ENCODE measurements at places on chromosomes 6 and 20.
A peak's percentile ranks its signal among the peaks of the same experiment; 100 is the strongest.

GRCh38 chr20:4329232-4329631 lies 313.9 kb upstream of the RNF24 start:
- DNase-seq, result no peak

DNA sequence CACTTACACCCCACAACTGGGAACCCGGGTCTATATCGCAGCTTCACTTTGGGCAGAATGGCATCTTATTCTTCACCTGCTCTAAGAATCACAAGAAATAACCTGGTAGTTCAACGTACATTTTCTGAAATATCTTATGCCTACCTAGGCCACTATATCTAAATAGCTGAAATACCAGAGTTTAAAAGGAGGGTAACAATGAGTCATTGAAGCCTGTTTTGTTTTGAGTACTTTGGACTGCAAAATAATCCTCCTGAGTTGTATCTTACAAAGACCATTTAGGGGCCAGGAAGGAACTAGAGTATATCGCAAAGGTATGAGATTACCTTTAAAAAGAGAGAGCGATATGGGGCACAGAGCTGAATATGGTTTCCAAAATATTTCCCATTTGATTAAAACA lies 96.7 kb upstream of the NUP153 start:
- DNase-seq, result no peak

GRCh38 chr6:165842281-165842936 lies 179.4 kb upstream of the PDE10A start:
- DNase-seq, result no peak

DNA sequence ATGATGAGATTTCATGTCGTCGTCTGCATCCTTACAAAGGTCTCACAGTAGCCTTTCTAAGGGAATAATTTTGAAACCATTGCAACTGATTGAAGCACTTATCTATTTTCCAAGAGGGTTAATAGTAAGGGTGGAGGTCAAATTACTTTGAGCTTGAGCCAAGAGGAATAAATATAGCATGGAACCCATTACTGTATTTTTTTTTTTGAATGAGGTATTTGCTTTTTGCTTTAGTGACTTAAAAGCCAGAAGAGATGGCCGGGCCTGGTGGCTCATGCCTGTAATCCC lies 78.3 kb downstream of the SCAND1 start:
- DNase-seq, result no peak

DNA sequence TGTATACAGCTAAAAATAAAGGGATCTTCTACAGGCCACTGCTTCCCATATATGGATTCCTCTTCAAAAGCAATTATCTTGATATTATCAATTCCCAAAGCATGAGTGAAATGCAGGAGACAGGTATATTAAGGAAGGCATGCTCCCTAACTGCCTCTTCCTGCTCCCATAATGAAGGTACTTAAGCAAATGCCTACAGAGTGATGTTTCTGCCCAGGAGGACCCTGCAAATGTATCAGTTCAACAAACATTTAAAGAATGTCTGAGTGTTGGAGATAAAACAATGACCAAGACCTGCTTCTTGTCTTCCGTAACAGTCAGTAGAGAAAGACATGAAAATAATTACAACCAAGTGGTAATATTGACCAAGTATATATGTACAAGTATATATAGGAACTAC lies 4.2 kb downstream of the UBE2J1 start:
- no peak for DNase-seq

DNA sequence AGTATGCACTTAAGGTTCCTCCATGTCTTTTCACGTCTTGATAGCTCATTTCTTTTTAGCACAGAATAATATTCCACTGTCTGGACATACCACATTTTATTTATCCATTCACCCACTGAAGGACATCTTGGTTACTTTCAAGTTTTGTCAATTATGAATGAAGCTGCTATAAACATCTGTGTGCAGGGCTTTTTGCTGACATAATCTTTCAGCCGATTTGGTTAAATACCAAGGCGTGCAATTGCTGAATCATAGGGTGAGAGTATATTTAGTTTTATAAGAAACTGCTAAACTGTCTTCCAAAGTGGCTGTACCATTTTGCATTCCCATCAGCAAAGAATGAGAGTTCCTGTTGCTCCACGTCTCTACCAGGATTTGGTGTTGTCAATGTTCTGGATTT lies 44.9 kb upstream of the PHACTR2 start:
- no peak for DNase-seq

- DNase-seq, result no peak
Measured at GRCh38 chr20:63553251-63553932, 567 bp upstream of the FNDC11 start.

- DNase-seq, result no peak
Measured at GRCh38 chr6:42610416-42610815, 46.6 kb downstream of the UBR2 start.

DNA sequence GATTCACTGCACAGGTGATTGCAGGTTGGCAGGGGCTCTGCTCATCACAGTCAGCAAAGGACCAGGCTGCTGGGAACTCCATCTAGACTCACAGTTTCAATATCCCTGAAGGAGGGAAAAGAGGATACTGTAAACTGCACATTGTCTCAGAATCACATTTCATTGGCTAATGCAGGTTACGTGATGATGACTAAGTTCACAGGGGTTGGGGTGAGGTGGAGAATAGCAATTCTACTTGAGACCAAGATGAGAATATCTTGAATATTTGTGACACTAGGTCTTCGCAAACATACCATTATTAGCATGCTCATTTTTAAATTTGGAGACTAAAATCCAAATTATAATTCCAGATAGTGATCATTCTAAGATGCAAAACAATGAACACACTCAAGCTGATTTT lies 208.5 kb upstream of the CITED2 start:
- DNase-seq, result no peak

DNA sequence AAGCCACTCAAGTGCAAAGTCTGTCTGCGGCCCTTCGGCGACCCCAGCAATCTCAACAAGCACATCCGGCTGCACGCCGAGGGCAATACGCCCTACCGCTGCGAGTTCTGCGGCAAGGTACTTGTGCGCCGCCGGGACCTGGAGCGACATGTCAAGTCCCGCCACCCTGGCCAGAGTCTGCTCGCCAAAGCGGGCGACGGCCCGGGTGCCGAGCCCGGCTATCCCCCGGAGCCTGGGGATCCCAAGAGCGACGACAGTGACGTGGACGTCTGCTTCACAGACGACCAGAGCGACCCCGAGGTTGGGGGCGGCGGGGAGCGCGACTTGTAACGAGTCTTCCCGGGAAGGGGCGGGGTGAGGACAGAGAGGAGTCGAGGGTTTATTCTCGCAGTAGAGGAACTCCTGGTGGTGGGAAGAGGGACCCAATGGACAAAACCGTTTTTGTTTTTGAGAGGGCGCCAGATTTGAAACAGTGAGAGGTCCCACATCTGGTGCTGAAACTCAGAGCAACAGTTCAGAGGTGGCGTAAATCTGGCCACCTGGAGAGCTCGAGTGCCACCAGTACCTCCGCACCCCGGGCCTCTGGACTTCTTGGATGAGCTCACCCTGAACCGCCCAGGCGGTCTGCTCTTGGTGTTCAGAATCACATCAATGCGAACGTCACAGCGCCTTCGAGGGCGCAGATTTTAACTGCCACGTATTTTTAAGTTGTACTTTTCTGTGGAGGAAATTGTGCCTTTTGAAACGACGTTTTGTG lies 8.0 kb downstream of the PRDM13 start:
- DNase-seq, result no peak

- no peak for DNase-seq
Measured at GRCh38 chr6:93624408-93624807, 205.0 kb upstream of the EPHA7 start.

DNA sequence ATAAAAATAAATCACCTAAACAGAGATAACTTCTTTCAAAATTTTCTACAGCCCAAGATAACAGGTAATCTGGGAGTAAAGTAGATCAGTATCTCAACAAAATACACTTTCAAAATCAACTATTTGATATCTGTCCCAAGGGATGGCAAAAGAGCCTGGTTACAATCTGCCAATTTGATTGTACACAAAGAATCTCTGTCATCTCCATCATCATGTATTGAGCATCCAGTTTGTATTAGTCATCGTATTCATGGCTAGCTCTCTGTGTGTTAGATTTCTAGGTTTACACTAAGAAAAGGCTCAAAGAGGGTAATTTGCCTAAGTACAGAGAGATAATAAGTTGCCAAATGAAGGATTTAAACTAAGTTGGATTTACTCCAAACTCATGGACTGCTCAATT lies 329.0 kb upstream of the NRSN1 start:
- DNase-seq, result no peak

DNA sequence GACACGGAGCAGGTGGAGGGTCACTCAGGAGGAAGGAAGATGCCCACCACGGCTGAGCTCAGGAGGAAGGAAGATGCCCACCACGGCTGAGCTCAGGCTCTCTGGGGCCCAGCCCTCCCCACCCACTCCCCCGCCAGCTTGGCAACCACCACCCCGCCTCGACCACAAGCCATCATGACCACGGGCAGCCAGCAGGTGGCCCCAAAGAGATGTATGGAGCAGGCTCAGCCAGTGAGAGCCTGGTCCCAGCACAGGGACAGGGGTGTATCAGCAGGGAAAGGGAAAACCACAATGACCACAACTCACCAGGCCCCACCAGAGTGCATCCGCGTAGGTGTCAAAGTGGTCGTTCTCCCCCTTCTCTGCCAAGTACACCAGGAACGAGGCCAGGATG lies 30.4 kb downstream of the KCNQ2 start:
- DNase-seq, result peak; percentile 44

- no peak for DNase-seq
Measured at GRCh38 chr20:9062066-9062465, 6.8 kb upstream of the PLCB4 start.

- no peak for DNase-seq
Measured at GRCh38 chr20:46775806-46776205, 66.4 kb downstream of the SLC2A10 start.

- no peak for DNase-seq
Measured at GRCh38 chr6:127435626-127436220, 23.5 kb downstream of the KIAA0408 start.

DNA sequence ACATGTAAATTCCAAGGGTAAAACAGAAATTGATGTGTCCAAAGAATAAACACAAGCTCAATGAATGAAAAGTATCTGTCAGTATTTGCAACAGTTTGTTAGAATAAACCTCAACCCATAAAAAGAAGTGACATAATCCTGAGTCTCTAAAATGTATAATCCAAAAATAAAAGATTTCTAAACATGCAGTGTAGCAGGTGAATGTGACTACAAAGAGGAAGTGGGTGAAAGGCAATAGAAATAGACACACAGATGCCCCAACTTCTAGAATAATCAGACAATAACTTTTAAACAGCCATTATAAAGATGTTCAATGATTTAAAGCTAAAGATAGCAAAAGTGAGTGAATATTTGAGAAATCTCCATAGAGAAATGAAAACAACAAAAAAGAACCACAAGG lies 1009.2 kb upstream of the GJE1 start:
- no peak for DNase-seq

GRCh38 chr6:33628401-33628964 lies 7.4 kb downstream of the ITPR3 start:
- no peak for DNase-seq

DNA sequence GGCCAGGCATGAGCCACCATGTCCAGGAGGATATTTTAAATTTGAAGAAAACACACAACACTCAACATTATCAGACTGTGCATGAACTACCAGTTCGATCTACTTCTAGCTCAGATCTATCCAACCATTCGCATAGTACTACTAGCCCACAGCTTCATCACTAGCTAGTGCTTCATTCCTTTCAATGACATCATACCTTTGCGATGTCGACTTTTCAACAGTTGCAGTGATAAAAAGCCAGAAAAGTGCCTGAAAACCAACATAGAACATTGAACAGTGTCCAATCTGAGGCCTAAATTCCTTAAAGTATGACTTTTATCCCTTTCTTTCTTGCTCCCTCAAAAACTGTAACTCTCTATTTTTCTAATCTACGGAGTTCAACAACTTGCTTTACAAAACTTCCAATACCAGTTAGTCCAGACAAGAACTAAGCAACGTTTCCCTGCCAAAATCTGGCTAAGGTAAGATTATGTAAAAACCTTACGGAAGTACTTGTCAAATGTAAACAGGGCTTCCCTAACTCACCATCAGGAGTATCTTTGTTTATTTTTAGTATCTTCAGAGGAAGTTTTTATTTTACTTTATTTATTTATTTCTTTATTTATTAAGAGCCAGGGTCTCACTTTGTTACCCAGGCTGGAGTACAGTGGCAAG lies 434.0 kb upstream of the JARID2 start:
- DNase-seq, result no peak

DNA sequence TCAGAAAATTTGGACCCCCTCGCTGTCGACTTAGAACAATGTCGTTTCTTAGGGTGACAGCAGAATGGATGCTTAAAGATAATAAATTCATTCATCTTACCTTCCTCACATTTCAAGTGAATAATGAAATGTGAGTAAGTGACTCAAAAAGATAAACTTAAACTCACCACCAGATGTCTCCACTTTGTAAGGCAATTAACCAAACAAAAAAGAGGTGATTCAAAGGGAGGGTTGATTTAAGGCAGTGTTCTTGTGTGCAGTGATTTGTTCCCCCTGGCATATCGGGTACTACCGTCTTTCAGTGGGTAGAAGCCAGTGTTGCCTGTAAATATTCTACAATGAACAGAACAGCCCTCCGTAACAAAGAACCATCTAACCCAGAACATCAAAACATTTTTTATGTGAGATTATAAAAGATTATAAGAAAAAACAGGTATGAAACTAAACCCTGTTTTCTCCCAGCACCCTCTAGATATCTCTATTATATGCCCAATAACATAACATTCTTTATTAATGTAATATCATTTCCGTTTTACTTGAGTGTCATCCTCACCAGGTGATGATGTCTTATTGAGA lies 589.7 kb downstream of the CBLN4 start:
- DNase-seq, result no peak

- no peak for DNase-seq
Measured at GRCh38 chr6:29790626-29791025, 37.0 kb upstream of the HLA-G start.

GRCh38 chr20:62850333-62850974 lies 11.2 kb downstream of the TCFL5 start:
- peak; percentile 85 for DNase-seq

DNA sequence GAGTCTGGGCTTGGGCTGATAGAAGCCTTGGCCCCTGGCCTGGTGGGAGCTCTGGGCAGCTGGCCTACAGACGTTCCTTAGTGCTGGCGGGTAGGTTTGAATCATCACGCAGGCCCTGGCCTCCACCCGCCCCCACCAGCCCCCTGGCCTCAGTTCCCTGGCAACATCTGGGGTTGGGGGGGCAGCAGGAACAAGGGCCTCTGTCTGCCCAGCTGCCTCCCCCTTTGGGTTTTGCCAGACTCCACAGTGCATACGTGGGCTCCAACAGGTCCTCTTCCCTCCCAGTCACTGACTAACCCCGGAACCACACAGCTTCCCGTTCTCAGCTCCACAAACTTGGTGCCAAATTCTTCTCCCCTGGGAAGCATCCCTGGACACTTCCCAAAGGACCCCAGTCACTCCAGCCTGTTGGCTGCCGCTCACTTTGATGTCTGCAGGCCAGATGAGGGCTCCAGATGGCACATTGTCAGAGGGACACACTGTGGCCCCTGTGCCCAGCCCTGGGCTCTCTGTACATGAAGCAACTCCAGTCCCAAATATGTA lies 957 bp upstream of the VEGFA start:
- DNase-seq, result peak; percentile 85

GRCh38 chr6:25442898-25443297 lies 163.7 kb downstream of the CARMIL1 start:
- no peak for DNase-seq
